ENCODE measurements at places on chromosomes 5 and 9.
A peak's percentile ranks its signal among the peaks of the same experiment; 100 is the strongest.

DNA sequence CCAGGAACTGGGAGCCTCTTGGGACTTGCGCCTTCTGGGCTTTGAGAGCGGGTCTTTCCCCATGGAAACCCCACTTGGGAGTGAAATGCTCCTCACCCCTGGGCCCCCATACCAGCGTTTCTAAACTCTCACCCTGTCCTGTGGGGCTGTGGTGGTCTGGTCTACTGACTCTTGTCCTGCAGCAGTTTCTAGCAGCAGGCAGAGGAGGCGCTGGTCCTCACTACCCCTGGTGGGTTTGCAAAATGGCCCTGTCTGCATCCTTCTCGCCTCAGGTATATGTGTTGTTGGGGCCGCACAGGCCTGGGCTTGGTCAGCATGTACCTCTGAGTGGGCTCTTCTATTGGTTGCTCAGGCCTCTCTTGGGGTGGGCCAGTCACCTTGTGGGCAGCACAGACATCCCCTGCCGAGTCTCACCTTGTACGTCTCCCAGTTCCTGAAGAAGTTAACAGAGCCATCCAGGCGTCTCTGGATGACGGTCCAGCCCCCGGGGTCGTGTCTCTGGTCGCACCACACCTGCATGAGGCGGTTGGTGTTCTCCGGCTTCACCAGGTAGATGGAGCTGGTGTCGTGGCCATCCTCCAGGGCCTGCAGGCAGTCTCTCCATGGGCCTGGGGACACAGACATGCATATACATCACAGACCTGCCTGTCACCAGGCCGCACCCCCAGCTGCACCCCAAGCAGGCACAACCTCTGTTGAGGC lies 29.0 kb downstream of the ANGPTL2 start:
- no peak for DNase-seq

DNA sequence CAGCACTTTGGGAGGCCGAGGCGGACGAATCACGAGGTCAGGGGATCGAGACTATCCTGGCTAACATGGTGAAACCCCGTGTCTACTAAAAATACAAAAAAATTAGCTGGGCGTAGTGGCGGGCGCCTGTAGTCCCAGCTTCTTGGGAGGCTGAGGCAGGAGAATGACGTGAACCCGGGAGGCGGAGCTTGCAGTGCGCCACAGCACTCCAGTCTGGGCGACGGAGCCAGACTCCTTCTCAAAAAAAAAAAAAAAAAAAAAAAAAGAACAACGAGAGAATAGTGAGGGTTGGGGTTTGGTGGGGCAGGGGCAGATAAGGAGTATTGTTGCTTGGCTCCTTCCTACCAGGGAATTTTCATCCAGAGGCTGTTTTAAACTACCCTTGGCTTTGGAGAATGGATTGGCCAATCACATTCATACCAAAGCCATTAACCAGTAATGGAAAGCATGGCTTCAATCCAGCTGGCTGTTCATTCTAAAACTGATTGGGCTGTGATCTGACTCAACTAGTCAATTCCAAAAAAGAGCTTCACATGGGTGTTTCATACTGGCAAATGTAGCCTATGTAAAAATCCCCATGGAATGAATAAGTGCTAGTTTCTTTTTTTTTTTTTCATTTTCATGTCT lies 64.4 kb downstream of the PLCXD3 start:
- no peak for DNase-seq

DNA sequence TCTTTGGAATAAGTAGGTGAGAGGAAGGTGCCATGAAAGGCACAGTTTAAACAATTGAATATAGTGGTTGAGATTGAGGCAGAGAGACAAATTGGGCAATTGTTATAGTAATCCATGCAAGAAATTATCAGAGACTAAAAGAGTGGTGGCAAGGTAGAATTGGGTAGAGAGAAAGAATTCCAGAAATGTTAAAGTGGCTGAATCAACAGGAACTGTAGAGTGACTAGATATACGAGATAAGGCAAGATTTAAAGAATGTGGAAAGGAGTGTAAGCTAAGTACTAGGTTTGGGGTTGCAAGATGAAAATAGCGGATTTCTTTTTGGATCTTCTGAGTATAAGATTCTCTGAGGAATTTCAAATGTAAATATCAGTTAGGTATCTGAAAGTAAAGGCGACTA lies 285.2 kb downstream of the DMRTA1 start:
- DNase-seq = no peak

- peak; percentile 9 for DNase-seq
Observed at GRCh38 chr5:93578813-93579691, 2.0 kb downstream of the NR2F1-AS1 start.

DNA sequence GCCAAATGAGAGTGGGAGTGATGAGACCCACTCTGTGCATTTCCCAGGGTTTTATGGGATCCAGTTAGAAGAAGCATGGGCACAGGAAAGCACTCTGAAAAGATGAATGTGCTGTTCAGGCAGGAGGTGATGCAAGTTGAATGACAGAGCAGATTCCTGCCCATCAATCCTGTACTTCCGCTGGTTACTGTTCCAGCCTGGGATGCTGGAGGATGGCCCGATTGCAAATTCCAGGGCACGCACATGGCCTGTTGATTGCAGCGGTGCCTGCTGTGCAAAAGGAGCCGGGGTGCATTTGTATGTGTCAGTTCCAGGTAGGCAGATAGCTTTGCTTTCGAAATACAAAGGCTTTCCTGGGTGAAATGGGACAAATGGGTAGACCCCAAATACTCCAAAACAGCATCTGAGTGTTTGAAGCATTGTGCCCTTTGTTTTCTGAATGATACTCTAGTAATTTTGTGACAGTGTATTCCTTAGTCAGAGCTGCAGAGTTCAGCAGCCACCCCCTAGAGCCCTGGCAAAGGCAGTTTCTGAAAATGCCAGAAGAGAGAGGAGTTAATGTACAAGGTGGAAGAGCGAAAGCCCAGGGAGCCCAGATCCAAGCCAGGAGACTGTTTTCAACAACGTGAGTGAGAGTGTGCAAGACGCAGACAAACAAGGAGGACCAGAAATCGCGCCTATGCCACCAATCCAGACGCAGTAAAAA lies 454.2 kb upstream of the CLINT1 start:
- DNase-seq = no peak

DNA sequence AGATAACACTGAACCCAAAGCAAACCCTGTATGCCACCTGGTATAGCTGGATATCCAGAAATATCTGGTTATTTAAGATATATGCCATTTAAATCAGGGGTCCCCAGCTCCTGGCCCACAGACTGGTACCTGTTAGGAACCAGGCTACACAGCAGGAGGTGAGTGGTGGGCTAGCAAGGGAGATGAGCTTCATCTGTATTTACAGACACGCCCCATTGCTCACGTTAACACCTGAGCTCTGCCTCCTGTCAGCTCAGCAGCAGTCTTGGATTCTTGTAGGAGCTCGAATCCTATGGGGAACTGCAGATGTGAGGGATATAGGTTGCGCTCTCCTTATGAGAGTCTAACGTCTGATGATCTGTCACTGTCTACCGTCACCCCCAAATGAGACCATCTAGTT lies 646.6 kb downstream of the TLE4 start:
- no peak for DNase-seq

- DNase-seq = no peak
Observed at GRCh38 chr5:122099060-122099790, 21.2 kb upstream of the LOX start.

GRCh38 chr5:144487761-144488160 lies 317.1 kb downstream of the KCTD16 start:
- no peak for DNase-seq

DNA sequence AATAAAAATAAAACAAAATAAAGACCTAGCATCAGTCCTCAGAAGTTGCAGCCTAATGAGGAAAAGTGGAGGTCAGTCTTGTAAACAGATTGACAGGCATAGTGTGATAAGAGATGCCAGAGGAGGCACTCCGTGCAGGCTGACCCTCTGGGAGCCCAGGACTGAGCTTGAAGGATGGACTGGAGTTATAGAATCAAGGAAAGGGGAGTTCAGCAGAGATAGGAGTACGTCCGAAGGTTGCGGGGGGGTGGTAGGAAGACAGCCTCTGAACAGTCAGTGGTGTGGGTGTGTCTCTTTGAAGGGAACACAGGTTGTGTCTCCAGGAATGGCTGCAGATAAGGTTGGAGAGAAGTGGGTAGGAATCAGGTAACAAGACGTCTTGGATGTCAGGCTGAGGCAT lies 126.1 kb upstream of the CPEB4 start:
- no peak for DNase-seq

DNA sequence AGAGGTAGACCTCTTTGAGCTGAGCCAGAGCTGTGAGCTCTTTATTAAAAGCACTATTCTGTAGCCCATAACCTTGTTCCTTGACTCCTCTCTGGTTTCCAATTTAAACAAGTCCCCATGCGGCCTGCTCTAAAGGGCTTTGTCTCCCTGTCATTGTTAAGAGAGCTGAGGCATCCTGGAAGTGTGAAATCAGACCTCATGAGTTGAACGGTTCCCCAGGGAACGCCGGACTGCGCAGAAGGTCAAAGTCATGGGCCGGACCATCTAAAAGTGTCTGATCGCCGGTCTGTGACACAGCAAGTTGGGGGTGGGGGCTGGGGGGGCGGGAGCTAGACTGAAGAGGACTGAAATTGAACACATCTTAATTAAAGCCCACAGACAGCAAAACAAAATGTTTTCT lies 265.8 kb downstream of the SLF1 start:
- no peak for DNase-seq

GRCh38 chr5:79020861-79021561 lies 35.9 kb upstream of the ARSB start:
- no peak for DNase-seq

DNA sequence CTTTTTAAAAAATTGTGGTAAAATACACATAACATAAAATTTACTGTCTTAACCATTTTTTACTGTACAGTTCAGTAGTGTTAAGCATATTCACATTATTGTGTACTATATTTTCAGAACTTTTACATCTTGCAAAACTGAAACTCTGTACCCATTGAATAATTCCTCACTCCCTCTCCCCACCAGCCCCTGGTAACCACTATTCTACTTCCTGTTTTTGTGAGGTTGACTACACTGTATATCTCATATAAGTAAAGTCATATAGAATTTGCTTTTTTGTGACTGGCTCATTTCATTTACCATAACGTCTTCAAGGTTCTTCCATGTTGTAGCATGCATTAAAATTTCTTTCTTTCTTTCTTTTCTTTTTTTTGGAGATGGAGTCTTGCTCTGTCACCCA lies 87.0 kb downstream of the LNPEP start:
- DNase-seq = no peak

DNA sequence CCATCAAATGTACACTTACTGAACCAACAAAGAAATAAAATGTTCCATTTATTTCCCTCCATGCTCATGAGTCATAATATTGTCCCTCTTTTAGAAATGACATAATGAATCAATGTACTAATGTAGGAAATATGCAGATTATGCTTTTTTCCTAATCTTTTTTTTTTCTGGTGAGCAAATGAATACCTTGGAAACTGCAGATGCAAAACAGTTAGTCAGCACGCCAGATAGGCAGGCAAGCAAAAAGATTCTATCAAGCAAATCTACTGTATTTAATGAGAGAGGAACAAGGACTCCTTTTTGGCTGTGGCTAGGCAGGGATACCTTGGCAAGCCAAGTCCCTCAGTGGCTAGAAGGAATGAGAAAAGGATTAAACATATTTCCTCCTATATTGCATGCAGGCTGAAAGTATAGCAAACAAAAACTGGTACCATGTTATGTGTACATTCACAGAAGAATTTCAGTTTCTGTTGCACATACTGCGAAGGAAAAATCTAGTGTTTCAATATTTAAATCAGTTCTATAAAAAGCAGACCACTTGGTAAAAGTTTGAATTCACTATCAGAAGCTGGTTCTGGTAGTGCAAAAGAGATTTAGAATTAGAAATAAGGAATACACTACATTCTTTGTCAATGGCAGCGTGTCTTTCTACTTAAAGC lies 605.4 kb downstream of the TLE1 start:
- DNase-seq = no peak

GRCh38 chr5:73908846-73909245 lies 282.9 kb downstream of the ARHGEF28 start:
- no peak for DNase-seq

DNA sequence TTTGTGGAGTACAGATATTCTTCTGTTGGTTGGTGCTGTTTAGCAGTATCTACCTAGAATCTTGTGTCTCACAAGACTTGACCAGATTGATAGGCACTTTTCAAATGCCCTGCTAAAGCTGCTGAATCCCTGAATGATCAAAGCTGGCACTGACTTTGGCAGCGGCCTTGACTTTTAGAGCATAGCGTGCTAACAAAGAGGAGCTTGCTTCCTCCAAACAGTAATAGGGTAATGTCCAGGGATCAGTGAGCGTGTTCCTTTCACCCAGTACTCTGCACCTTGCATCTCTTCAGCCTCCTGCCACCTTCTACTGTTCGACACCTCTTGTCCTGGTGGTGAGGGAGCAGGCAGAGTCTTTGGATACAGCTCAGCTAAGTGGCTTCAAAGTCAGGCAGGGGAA lies 100.8 kb downstream of the IQGAP2 start:
- no peak for DNase-seq

GRCh38 chr5:15020736-15021135 lies 149.2 kb upstream of the ANKH start:
- no peak for DNase-seq

GRCh38 chr5:14039576-14039975 lies 95.1 kb upstream of the DNAH5 start:
- DNase-seq = no peak

- DNase-seq = no peak
Observed at GRCh38 chr5:121797681-121798518, 53.8 kb upstream of the FTMT start.

DNA sequence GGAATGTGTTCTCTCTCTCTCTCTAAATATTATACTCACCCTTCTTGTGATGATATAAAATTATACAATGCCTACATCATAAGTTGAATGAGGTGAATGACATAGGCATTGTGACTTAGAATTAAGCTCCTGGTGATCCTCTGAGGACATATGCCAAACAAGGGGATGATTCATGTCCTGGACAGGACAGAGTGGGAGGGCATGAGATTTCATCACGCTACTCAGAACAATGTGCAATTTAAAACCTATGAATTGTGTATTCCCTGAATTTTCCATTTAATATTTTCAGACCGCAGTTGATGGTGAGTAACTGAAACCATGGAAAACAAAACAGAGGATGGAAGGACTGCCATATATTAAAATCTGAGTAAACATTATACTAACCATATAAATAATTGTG lies 782.2 kb upstream of the NUDT12 start:
- no peak for DNase-seq

DNA sequence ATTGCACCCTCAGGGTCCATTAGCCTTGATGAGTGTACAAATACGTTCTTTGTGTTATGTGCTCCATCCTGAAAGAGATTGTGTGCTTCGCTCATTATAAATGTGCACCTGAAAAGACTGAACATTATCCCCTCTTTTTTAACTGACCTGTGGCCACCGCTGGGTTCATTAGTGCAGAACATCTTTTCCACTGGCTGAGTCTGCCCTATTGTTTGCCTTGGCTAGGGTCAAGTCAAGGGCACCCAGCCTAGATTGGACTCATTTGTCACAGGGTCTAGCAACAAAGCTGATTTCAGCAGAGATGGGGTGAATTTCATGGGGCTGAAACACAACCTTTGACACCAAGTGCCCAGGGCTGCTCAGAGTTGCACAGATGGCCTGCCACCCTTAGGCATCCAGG lies 764.1 kb upstream of the ARRDC3 start:
- DNase-seq = no peak
